ENCODE measurements at places on chromosomes 4 and X.
A peak's percentile ranks its signal among the peaks of the same experiment; 100 is the strongest.

DNA sequence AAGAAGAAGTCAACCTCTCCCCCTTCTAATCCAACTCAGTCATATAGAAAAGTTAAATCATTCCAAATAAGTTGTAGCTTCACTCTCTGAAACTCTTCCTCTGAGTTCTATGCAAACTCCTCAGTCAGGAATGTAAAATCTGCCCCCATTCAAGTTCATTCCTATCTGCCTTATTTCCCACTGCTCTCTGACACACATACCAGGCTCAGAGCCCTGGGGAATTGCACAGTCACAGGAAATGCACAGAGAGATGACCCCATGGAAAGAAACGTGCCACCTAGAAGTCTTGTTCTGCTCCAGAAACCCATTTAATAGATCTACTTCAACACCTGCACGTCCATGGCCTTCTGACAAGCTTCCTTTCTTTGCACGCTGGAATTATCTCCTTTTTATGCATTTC is 236.0 kb upstream of the VCX3A start:
- no peak for DNase-seq

DNA sequence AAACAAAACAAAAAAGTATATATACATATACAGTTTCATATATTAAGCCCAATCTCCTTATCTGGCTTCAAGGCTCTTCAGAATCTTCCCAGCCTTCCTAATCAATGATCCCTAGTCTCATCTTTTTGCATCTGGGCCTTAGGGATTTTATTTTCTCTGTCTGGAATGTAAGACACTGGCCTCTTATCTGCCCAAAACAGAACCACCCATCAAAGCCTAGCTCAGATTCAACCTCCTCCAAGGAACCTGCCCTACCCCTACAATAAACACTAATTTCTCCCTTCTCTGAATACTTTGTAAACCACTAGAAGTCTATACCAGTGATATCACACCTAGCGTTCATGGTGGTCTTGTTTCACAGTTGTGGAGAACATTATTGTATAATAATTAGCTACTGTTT is 23.2 kb upstream of the GAB1 start:
- DNase-seq, result no peak

DNA sequence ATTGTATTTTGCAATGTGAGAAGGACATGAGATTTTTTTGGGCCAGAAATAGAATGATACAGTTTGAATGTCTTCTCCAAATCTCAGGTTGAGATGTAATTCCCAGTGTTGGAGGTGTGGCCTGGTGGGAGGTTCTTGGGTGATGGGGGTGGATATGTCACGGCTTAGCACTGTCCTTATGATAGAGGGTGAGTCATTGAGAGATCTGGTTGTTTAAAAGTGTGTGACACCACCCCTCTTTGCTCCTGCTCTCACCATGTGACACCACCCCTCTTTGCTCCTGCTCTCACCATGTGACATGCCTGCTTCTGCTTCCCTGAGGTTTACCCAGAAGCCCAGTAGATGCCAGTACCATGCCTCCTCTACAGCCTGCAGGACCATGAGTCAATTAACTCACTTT is 1226.9 kb downstream of the PCDH7 start:
- DNase-seq, result no peak

- DNase-seq, result no peak
Measured at GRCh38 chr4:6152869-6153705, 47.3 kb downstream of the JAKMIP1 start.

DNA sequence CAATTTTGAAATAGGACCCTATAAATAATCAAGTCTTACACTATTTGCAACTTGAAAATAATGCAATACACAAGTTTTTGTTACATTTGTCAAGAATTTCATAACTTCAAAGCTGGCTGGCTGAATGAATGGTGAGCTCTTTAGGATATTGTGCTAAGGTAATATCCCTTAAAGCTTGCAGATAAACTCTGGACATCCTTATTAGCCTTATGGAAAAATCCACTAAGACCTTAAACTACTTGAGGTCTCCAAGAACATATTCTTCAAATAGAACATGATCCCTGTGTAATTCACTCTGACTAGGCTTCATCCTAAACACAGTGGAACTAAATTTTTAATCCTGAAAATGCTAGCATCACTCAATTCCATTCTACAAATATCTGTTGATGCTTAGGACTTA is 199.3 kb downstream of the PACRGL start:
- no peak for DNase-seq

GRCh38 chr4:88809576-88810219 is 112.1 kb upstream of the NAP1L5 start:
- no peak for DNase-seq

DNA sequence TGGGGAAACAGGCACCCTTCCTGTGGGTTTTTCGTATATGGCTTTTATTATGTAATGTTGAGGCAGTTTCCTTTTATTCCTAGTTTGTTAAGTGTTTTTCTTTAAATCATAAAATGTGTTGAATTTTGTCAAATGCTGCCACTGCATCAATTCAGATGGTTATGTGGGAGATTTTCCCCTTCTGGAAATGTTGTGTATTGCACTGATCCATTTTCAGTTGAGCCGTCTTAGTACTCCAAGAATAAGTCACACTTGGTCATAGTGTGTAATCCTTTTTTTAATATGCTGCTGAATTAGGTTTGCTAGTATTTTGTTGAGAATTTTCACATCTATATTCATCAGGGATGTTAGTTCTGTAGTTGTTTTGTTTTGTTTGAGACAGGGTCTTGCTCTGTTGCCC is 9.5 kb upstream of the CTBP1 start:
- no peak for DNase-seq

DNA sequence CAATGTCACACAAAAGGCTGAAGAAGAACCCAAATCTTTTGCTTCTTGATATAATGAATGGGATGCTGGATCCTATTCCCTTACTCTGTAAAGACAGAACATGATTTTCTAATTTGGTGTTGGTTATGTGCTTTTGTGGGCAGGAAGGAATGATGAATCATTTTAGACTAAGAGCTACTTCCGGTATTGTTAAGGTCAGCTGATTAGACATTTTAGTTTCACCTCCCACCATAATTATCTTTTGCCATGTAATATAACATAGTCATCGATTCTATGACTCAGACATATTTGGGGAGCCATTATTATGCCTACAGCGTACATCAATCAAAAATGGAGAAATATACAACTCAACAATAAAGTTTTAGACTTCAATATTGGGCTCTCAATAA is 265.3 kb downstream of the ZNF674 start:
- no peak for DNase-seq

DNA sequence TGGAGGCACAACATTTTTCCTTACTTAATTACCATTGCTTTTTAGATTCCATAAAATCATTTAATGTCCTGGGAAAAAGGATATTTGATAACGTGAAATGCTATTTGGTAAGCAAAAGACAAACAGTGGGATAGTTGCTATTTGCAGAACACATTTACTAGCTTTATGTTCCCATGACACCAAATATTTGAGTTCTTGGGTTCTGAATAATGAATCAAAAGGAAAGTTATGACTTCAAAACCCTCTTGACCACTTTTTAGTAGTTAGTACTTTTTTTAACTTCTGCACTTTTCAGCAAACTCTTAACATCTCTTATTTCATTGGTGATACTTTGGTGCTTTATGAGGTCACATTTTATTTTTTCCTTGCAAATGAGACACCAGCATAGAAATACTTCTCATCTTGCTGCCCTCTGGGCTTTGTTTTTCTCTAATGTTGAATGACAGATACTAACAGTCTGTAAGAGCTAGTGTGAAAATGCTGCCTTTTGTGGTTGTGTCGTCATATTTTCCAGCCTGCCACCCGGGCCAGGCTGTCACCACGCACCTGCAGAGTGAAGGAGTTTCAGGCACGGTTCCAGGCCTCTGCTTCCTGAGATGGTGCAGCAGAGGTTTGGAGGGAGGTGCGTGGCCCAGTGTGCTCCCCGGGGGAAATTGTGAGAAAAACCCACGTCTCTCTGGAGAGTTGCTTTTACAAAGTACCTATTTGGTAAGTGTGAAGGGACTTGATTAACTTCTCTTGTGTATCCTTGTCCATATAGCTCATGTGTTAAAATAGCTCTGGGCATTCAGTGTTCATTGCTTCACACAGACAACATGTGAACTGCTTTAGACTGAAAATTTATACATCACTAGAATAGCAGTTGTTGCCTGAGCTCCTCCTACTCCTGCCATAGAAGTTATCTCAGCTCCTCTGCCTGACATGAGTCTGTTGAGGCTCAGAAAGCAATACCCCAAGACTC is 34.7 kb downstream of the MSL3 start:
- peak; percentile 68 for DNase-seq

- no peak for DNase-seq
Measured at GRCh38 chrX:138704596-138704995, 6.9 kb downstream of the FGF13 start.

- no peak for DNase-seq
Measured at GRCh38 chr4:7722766-7723387, 216.8 kb downstream of the AFAP1 start.

GRCh38 chrX:136268051-136269048 is 17.1 kb upstream of the MAP7D3 start:
- DNase-seq, result peak; percentile 4

DNA sequence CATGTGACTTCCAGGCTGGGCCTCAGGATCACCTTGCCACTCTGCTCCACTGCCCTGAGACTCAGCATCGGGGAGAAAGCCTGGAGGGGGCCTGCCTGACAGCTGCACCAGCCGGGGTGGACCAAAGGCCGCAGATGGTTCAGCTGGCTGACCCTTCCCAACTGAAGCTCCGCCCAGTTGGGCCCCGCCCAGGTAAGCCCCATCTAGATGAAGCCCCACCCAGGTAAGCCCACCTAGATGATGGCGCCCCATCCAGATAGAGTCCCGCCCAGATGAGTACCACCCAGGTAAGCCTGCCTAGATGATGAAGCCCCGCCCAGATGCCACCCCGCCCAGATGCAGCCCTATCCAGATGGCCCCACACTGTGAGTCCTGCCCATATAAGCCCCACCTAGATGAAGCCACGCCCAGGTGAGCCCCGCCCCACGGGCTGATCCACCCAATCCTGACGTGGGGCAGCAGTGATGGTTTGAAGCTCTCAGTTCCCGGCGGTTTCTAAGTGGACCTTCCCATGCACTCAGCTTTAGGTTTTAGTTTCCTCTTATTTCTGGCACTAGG is 10.0 kb downstream of the ZFYVE28 start:
- no peak for DNase-seq

GRCh38 chr4:170420255-170420693 is 330.5 kb upstream of the AADAT start:
- DNase-seq, result no peak

GRCh38 chr4:12697970-12698369 is 786.2 kb downstream of the RAB28 start:
- no peak for DNase-seq

DNA sequence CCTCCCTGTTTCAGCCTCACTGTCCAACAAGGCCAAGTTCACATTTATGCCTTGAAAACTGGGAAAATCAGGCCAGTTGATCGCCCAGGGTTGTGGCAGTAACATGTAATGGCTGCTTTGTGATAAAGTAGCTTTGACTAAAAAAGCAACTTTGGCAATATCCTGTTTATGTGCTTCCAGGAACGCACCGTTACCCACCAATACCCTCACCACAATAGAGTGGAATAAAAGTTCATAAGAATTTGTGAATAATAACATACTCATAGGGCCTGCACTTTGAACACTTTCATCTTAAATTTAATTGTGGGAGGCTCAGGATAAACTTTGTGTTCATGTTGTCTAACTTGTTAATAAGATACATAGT is 80.7 kb upstream of the MAML3 start:
- no peak for DNase-seq

DNA sequence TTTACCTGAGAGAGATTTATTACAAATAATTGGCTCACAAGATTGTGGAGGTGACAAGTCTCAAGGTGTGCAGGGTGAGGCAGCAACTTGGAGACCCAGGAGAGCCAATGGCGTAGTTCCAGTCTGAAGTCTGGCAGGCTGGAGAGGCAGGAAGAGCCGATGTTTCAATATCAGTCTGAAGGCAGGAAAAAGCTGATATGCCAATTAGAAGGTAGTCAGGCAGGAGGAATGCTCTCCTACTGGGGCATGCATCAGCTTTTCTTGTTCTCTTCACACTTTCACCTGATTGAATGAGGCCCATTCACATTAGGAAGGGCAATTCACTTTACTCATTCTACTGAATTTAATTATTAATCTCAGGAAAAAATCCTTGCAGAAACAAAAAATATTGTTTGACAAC is 1351.7 kb upstream of the ADGRL3 start:
- no peak for DNase-seq

DNA sequence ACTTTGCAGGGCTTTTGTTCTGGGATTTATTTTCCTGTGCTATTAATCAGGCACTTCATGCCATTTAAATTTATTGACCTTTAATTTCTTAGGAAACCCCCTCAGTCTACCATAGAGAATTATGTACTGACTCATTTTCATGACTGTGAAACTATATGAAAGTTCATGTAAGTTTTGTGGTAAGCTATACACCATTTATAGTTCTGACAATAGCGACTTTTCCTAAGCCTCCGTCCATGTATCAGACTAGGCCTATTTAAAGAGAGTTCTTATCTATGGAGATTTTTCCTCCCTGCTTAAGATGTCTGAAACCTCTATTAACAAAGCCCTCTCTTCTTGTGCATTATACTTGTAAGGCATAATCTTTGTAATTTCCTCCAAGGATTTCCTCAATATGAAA is 111.6 kb downstream of the AFF2 start:
- no peak for DNase-seq

DNA sequence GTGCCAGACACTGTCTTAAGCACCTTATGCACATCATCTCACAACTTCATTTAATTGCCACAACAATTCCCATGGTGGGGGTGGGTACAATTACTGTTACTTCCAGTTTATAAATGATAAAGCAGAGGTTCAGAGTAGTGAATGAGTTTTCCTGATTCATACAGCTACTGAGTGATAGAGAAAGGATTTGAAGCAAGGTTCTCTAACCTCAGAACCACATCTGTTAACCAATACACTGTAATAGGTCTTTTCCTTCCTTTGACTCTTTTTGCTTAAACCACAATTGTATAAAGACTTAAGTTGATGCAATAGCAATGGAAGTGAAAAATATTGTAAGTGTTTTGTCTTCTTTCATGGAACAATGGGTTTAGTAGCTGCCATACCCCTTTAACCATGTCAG is 43.5 kb upstream of the PAK3 start:
- DNase-seq, result no peak

GRCh38 chr4:15197005-15197404 is 194.7 kb downstream of the CPEB2 start:
- DNase-seq, result no peak

DNA sequence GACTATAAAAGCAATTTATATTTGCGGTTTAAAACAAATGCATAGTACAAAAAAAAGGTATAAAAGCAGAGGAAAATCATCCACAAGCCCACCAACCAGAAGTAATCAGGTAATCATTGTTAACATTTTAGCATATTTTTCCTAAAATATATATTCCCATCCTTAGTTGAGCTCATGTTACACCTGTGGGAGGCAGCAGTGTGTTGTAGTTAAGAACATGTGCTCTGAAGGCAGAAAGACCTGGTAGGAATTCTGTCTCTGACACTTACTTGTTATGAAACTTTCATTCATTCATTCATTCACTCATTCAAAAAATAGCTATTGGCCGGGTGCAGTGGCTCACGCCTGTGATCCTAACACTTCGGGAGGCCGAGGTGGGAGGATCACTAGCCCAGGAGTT is 15.4 kb upstream of the CDKL5 start:
- no peak for DNase-seq
